BE2C (cell line): ENCODE measurements at places on chromosomes 16 and 17.

- DNase-seq: no peak
Measured at GRCh38 chr16:57366544-57367040, 5.7 kb upstream of the CX3CL1 start.

DNA sequence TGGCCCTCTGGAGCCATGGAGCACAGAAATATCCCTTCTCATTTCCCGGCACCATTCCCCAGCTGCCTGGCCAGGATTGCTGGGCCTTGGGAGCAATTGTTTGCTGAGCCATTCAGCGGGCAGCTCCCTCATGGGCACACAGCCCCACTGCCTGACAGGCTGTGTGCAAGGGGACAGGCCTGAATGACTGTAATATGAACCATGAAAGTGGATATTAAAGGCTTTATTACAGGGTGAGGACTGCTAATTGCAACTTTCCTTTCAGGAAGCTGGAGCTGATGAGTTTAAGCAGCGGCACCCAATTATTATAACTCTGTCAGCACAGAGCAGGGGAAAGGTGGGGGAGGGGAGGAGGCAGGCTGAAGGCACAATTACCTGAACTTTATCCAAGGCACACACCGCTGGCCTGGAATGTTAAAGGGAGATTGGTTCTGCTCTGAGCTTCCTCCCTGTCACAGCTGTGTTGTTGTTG, 159.8 kb upstream of the SDK2 start:
- no peak for DNase-seq

DNA sequence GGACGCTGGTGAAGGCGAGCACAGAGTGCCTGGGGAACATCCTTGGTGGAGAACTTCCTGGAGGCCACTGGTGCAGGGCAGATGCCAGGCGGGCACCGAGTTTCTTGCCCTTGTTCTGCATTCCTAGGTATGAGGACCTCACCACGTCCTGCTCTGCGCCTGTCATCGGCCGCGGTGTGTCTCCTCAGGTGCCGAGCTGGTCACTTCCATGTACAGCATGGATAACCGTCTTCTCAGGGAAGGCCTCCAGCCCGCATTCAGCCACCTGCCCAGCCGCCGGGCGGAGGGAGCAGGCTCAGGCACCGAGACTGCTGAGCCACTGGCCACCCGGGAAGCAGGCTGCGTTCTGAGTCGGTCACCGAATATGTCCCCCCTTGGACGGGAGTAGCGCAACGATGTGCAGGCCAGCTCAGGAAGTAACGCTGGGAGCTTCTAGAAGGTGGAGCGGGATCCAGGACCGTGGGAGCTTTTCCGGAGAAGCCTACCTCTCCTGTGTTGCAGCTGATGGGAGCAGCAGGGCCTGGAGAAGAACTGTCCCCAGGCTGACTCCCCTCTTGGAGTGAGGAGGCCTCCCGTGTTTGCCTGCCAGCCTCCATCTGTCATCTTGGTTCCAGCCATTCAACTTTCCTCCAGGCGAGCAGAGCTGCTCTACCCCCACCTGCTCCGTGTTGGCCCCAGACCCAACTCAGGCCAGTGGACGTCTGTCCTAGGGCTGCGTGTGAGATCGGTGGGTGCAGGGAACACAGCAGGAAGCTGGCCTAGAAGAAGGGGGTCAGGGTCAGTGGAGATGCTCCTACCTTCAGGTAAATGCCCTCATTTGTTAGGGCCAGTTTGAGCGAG, 2.1 kb upstream of the BAIAP2 start:
- no peak for DNase-seq

DNA sequence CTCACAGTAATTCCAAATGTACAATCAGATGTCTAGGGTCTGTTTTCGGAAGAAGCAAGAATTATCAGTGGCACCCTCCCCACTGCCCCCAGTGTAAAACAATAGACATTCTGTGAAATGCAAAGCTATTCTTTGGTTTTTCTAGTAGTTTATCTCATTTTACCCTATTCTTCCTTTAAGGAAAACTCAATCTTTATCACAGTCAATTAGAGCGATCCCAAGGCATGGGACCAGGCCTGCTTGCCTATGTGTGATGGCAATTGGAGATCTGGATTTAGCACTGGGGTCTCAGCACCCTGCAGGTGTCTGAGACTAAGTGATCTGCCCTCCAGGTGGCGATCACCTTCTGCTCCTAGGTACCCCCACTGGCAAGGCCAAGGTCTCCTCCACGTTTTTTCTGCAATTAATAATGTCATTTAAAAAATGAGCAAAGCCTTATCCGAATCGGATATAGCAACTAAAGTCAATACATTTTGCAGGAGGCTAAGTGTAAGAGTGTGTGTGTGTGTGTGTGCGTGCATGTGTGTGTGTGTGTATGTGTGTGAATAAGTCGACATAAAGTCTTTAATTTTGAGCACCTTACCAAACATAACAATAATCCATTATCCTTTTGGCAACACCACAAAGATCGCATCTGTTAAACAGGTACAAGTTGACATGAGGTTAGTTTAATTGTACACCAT, 59.7 kb downstream of the HLF start:
- no peak for DNase-seq

- peak; percentile 63 for DNase-seq
Measured at GRCh38 chr16:31382485-31383161, 10.5 kb upstream of the ITGAD start.

DNA sequence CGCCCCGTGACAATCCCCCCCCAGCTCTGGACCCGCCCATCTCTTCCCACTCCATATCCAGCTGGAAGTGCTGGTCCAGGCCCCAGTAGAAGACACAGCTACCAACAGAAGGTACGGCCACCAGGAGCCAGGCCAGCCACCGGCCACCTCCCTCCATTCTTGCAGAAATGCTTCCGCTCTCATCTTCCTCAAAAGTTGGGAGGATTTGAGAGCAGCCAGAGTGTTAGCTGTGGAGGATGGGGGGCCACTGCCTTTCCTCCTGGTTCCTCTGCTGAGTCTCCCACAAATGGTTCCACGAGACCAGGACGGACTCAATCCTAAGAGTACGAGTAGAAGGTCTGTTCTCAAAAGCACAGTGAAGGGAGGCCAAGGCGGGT, 78.3 kb downstream of the GAS7 start:
- DNase-seq: no peak

- DNase-seq: no peak
Measured at GRCh38 chr16:58578642-58579041, 51.0 kb downstream of the CNOT1 start.

DNA sequence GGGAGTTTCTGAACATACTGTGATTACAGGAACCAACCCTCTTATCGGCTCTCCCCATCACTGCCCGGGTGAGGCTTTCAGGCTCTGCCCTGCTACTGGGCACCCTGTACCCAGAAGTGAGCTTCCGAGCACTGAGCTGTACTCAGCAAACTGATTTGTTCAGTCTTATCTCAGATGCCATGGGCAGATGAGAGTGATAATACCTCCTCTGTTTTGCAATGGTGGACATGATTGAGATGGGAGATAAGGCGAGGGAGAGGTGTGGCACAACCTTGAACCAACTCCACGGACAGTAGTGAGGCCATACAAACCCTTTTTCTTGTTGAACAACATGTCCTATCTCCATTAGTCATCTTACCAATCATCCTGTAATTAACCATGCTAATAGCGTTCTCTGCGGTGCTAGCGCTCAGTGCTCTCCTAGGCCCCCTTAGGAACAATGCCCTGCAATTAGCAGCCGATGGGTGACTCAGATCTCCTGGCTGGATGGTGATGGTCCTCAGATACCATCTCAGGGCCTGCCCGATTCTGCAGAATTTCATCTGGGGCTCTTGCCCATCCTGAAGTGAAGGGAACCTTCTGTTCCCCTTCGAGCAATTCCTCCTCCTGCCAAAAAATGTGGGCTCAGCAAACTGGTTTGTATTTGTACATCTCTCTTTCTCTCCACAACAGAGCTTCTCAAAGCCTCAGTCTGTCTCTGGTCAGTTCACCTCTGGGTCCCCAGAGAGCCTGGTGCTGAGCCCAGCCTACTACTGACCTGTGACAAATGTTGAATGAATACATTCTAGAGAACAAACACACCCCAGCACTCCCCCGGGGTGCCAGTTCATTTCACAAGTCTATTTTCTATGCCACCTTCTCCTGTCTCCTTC, 139.3 kb upstream of the IRX3 start:
- DNase-seq: no peak

GRCh38 chr16:4660454-4661007, 32.8 kb upstream of the NUDT16L1 start:
- peak; percentile 62 for DNase-seq

DNA sequence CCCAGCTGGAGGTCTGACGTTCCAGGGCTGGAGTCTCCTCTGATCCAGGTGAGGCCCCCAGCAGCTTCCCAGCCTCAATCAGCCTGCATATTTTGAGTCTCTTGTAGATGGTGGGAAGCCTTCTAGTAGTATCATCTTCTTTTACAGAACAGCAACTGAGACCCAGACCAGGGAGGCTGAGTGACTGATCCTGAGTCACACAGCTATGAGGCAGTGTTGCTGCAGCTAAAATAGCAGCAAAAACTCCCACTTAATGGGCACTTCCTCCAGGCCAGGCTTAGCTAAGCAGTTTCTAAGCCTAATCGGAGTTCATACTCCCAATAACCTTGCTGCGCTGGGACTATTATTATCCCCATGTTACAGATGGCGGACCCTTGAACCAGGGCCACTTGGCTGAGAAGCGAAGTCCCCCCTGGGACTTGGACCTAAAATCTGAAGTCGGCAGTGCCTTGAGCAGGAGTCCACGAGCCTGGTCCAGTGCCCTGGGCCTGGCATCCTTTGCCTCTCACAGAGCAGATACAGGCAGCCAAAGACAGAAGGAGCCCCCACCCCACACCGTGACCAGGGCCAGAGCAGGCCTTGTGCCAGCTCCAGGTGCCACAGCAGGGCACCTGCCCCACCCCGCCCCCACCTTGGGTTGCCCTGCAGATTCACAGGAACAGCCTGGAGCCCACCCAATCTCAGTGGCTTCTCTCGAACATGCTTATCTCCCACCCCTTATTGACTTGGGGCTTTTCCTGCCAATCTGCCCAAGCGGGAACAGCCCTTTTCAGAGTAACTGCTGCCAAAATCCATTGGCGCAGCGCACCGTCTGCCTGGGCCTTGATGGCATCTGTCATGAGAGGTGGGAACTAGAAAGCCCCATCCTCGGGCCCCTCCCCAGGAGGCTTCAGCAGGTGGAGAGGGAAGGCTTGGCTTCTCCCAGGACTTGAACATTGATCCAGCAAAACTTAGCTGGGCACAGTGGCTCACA, 65.1 kb downstream of the SOCS1 start:
- no peak for DNase-seq

DNA sequence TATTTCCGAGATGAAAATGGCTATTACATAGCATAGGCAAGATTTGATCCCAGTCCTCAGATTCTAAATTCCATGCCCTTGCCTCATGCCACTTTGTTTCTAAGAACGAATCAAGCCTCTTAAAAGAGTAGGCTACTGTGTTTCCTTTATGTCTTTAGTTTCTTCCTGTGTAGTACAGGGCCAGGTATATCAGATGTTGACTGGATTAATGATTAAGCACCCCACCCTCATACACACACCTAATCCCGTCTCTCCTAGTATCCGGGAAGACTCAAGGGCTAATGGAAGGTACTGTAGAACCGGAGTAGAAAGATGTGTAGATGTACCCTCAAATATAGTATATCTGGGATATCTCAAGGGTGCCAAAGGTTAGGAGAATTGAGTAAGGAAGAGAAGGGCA, 6.7 kb downstream of the TOM1L1 start:
- no peak for DNase-seq

- DNase-seq: no peak
Measured at GRCh38 chr17:59800530-59800942, 92.2 kb downstream of the TUBD1 start.

GRCh38 chr17:73249700-73250099, 12.0 kb downstream of the CPSF4L start:
- no peak for DNase-seq

DNA sequence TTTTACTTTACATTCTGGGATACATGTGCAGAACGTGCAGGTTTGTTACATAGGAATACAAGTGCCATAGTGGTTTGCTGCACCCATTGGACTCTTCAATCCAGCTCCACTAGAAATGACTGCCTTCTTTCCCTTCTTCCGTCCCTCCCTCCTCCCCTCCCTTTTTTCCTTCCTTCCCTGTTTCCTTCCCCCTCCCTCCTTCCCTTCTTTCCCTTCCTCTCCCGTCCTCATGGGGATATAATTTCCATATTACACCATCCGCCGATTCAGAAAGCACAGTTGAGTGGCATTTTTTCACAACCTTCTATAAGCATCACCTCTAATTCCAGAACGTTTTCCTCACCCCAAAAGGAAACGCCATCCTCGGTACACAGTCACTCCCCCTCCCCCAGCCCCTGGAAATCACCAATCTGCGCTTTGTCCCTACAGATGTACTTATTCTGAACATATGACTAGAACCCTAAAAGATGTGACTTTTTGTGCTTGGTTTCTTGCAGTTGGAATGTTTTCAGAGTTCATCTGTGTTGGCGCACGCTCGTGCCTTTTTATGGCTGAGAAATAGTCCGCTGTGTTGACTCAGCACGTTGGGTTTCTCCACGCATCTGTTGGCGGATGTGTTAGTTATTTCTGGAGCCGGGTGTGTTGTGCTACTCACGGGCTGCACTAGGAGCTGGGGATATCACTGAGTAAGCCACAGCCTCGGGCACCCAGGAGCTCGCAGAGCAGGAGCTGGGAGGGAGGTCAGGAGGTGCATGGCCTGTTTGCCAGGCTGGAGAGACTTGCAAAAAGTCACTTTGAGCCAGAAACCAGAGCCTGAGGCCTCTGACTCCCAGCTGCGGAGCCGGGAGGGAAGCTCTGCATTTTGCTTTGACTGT, 336.4 kb downstream of the SEC14L1 start:
- peak; percentile 93 for DNase-seq

DNA sequence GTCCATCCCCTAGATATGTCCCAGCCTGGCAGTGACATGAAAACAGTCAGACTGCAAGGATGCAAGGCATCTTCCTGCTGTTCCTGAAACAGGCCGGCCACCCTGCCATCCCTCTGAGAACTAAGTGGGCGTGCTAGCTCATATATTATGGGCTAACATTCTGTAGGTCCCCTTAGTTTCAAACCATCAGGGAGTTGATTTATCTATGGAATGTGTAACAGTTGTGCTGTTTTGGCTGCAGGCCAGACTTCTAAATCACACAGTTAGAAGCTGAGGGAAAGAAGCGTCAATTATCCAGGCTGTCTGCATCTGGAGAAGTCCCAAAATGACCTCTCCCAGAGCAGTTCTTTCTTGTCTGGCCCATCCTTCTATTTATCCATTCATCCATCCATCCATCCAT, 102.7 kb upstream of the DNAH9 start:
- no peak for DNase-seq

GRCh38 chr17:1920948-1921351, 91.1 kb downstream of the RPA1 start:
- no peak for DNase-seq

DNA sequence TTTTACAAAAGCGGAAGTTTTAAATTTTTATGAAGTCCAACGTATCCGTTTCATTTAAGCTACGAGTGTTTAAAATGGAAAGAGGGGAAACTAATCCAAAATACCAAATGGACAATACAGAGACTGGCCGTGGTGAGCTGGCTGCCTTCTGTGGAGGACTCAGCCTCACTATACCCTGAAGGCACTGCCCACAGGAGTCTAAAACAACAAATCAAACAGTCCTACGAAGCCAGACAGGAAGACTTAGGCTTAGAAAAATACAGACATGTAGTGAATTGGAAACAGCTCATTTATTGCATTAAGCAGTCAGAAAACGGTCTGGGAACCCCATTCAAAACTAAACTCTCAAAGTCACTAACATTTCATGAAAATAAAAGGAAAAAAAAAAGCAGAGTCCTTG, 75.1 kb downstream of the CYTH1 start:
- no peak for DNase-seq

GRCh38 chr16:66002601-66003000, 363.9 kb upstream of the CDH5 start:
- no peak for DNase-seq
